Hepatocyte (in vitro differentiated cells): ENCODE measurements at places on chromosomes 2 and 18.
A peak's percentile ranks its signal among the peaks of the same experiment; 100 is the strongest.

- no peak overlapping the region for H3K27ac ChIP-seq
- H3K4me3 ChIP-seq, result no peak overlapping the region
- no peaks in the 10 kb centered on the region for H3K27me3 ChIP-seq
- no peak for DNase-seq
- H3K4me1 ChIP-seq, result no peaks in the 10 kb centered on the region
Observed at GRCh38 chr2:25697559-25698341, 24.4 kb upstream of the DTNB start.

DNA sequence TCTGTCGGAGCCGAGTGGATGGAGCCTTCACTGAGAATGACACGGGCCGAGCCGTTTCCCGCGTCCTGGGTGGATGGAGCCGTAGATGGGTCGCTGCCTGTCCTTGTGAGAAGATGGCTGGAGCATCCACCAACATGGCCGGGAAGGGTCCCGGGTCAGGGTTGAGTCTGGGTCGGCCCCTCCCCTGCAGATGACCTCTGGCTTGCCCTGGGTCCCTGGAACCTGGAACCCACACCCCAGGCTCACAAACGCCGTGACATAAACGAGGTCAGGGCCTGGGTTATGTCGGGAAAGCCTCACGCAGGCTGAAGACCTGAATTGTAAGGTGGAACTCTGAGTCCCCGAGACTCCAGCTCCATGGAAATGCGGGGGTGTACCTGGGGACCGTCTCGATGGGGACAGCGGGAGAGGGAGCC lies 94.9 kb downstream of the NFATC1 start:
- H3K4me1 ChIP-seq, result peaks cover 5% of the 10 kb centered on the region
- no peaks in the 10 kb centered on the region for H3K36me3 ChIP-seq
- H3K27ac ChIP-seq, result no peak overlapping the region
- DNase-seq, result no peak
- no peak overlapping the region for H3K4me3 ChIP-seq

DNA sequence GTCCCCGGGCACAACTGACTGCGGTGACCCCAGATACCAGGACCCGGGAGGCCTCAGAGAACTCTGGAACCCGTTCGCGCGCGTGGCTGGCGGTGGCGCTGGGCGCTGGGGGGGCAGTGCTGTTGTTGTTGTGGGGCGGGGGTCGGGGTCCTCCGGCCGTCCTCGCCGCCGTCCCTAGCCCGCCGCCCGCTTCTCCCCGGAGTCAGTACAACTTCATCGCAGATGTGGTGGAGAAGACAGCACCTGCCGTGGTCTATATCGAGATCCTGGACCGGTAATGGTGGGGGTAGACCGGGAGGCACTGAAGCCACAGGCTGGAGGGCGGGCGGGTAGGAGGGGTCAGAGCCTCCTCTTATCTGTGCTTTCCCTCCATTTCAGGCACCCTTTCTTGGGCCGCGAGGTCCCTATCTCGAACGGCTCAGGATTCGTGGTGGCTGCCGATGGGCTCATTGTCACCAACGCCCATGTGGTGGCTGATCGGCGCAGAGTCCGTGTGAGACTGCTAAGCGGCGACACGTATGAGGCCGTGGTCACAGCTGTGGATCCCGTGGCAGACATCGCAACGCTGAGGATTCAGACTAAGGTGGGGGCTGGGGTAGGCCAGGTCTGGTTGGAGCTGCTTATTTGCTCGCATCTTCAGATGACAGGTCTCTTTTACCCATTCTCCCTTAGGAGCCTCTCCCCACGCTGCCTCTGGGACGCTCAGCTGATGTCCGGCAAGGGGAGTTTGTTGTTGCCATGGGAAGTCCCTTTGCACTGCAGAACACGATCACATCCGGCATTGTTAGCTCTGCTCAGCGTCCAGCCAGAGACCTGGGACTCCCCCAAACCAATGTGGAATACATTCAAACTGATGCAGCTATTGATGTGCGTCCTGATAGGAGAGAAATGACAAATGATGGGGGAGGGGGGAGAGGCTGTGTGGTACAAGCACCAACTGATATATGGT lies 780 bp downstream of the HTRA2 start:
- peak overlapping the region; percentile 90 for H3K4me3 ChIP-seq
- H3K4me1 ChIP-seq, result no peaks in the 10 kb centered on the region
- no peaks in the 10 kb centered on the region for H3K36me3 ChIP-seq
- peak; percentile 48 for DNase-seq
- peak overlapping the region; percentile 12 for H3K27ac ChIP-seq

GRCh38 chr2:150508497-150509137 lies 21.1 kb upstream of the RND3 start:
- no peak overlapping the region for H3K27ac ChIP-seq
- H3K4me3 ChIP-seq, result no peak overlapping the region
- H3K4me1 ChIP-seq, result no peaks in the 10 kb centered on the region
- H3K27me3 ChIP-seq, result no peaks in the 10 kb centered on the region

GRCh38 chr18:73340135-73340977 lies 472.6 kb upstream of the NETO1 start:
- no peak overlapping the region for H3K4me3 ChIP-seq
- H3K27ac ChIP-seq, result no peak overlapping the region
- no peaks in the 10 kb centered on the region for H3K27me3 ChIP-seq
- H3K36me3 ChIP-seq, result no peaks in the 10 kb centered on the region

GRCh38 chr2:48854681-48855080 lies 99.2 kb upstream of the LHCGR start:
- no peaks in the 10 kb centered on the region for H3K36me3 ChIP-seq
- DNase-seq, result no peak
- no peaks in the 10 kb centered on the region for H3K27me3 ChIP-seq
- H3K4me1 ChIP-seq, result no peaks in the 10 kb centered on the region
- H3K27ac ChIP-seq, result no peak overlapping the region

DNA sequence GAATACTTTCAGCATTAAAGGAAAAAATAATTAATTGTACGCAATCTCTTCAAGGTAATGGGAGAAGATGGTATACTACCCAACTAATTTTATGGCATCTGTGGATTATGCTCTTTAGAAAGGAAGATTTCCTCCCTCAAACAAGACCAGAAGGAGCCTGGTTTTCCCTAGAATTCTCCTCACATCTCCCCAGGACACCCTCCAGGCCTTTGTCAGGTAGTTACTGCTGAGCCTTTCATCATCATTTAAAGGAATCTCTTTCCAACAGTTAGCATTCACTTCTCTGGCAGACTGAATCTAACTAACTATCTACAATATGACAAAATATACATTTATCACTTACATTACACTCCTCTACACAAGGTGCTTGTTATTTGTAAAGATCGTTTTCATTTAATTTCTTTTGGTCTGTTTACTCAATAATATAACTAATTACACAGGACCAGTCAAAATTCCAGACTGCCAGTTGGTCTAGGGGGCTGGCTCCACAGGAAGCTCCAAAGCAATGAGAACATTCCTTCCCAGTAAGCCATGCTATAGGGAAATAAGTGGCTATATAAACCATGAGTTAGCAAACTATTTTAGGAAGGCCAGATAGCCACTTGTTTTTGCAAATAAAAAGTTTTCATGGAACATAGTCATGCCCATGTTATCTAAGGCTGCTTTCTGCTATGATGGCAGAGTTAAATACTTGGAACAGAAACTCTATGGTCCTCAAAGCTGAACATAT lies 19.1 kb downstream of the ZNF24 start:
- no peaks in the 10 kb centered on the region for H3K4me1 ChIP-seq
- no peak for DNase-seq

DNA sequence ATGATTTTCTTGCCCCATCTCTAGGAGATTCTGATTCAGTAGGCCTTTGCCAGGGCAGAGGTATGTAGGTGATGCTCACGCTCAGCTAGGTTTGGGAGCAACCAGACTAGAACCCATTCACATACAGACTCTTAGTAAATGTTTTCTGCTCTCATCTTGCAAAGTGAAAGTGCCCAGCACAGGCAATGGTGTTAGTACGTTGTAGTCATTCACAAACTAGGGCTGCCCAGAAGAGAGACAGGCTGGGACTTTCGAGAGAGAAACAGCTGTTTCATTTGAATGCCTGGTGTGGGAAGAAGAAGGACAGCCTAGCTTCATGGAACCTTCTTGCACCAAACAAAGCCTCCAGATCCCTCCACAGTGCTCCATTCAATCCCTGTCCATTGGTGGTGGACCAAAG lies 19.4 kb downstream of the DDX18 start:
- H3K27me3 ChIP-seq, result no peaks in the 10 kb centered on the region
- DNase-seq, result no peak
- H3K4me1 ChIP-seq, result no peaks in the 10 kb centered on the region
- H3K4me3 ChIP-seq, result no peak overlapping the region

DNA sequence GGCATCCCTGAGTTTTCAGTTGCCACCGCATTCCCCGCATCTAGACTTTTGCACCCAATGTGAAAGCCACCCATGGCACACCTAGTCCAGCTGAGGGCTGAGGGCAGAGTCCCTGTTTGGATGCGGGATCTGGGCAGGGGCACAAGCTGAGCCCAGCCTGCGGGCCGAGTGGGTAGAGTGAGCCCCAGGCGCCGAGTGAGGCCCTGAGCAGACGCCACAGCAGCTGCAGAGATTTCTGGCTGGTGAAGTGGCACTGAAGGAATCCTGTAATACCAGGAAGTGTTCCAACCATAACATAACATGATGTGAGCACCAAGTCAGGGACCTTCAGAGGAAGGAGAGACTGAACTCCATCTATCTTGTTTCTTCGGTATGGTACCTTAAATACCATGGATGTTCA lies 27.7 kb upstream of the FRZB start:
- no peak overlapping the region for H3K4me3 ChIP-seq
- no peaks in the 10 kb centered on the region for H3K36me3 ChIP-seq
- DNase-seq, result no peak
- peaks cover 14% of the 10 kb centered on the region for H3K4me1 ChIP-seq

DNA sequence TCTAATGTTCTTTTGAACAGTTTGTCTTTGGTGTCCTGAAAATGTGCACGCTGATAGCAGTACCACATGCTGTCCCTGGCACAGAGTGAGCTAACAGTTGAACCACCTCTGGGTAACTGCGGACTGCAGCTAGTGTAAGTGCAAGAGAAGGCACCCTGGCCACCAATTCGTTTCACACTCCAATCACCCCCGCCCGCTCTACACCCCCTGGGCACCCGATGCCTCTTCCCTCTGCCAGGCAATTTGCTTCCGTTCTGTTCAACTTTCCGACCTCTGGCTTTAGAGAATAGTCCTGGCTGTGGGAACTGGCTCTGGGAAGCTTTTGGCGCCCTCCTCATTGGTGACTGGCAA lies 1.4 kb downstream of the DOCK10 start:
- H3K4me1 ChIP-seq, result no peaks in the 10 kb centered on the region
- no peaks in the 10 kb centered on the region for H3K36me3 ChIP-seq
- DNase-seq, result no peak
- no peak overlapping the region for H3K27ac ChIP-seq

- H3K27me3 ChIP-seq, result no peaks in the 10 kb centered on the region
- DNase-seq, result no peak
- no peaks in the 10 kb centered on the region for H3K36me3 ChIP-seq
- H3K4me1 ChIP-seq, result no peaks in the 10 kb centered on the region
- no peak overlapping the region for H3K27ac ChIP-seq
Observed at GRCh38 chr2:68103030-68103708, 40.4 kb upstream of the C1D start.
